CD4-positive, alpha-beta memory T cell (primary cell): ENCODE measurements at places on chromosomes 12 and 14. TPM values are rescaled to one million over a fixed set of nuclear protein-coding genes. Genes with fewer than 3 reads are reported as not detected.

Gene RFC5
- 17.2 TPM for total RNA-seq

Gene OR10P1
- not detected for total RNA-seq

DNA sequence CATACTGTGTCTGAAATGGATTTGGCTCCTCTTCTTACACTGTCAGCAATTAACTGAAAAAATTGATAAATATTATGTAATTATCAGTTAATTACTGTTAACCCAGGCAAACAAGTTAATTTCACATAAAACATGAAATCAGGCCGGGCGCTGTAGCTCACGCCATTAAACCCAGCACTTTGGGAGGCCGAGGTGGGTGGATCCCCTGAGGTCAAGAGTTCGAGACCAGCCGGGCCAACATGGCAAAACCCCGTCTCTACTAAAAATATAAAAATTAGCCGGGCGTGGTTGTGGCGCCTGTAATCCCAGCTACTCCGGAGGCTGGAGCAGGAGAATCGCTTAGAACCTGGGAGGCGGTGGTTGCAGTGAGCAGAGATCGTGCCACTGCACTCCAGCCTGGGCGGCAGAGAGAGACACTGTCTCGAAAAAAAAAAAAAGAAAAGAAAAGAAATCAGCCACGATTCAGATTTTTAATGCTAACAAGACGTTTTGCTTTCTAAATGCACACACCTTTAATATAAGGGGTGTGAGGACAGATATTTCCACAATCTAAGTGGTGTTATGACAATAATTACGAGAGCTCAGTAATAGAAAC is 473 bp upstream of the TMEM19 start:
- DNase-seq, result no peak

Gene BEST3
- total RNA-seq, result not detected

Gene SRGAP1
- 0.09 TPM for total RNA-seq
